Epithelial cell of proximal tubule (primary cell): ENCODE measurements at places on chromosomes 11 and 22. TPM values are rescaled to one million over a fixed set of nuclear protein-coding genes. Genes with fewer than 3 reads are reported as not detected.

- DNase-seq = no peak
Measured at GRCh38 chr22:10780281-10780680, 4747.7 kb upstream of the OR11H1 start.

GRCh38 chr11:13666708-13667107 lies 1.8 kb upstream of the FAR1 start:
- DNase-seq = no peak

Gene KCNK7
- 0.17 TPM in 1 of 2 replicates, not detected in the other for total RNA-seq

Gene PGA4
- not detected in 2 replicates for total RNA-seq
